ENCODE measurements at places on chromosomes 7 and 10.

DNA sequence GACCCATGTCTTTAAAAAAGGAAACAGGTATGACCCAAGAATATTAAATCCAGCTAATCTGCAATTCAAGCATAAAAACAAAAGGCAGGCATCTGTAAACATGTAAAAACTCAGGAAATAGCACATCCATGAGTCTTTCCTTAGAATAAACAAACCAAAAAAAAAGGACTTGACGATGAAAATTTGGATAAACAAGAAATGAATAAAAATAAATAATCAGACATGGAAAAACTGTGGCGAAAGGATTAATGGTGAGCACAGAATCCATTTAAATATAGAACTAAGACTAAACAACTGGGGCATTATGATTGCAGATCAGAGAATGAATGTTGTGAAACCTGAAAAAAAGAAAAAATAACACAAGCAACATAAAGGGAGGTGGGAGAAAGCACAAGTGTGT is 170.1 kb downstream of the DOCK4 start:
- no peak for DNase-seq

DNA sequence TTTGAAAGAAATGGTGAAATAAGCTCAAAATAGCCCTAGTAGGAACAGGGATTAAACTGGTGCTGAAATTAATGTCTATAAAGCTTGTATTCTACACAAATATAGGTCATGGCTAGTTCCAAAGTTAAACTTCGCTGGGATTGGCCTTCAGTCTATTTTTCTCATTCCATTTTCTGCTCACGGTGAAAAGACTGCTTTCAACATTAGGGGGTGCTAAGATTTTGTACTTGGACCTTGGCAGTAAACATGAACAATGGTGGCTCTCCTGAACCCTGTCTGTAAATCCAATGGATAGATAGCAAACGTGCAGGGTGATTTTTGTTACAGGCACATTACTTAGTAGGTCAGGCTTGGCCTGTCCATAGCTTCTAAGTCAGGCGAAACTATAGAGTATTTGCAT is 36.0 kb upstream of the RSU1 start:
- no peak for DNase-seq

GRCh38 chr7:150357771-150358427 is 10.7 kb upstream of the REPIN1 start:
- DNase-seq = no peak

- no peak for DNase-seq
Measured at GRCh38 chr7:64183126-64183742, 23.8 kb upstream of the ZNF735 start.

DNA sequence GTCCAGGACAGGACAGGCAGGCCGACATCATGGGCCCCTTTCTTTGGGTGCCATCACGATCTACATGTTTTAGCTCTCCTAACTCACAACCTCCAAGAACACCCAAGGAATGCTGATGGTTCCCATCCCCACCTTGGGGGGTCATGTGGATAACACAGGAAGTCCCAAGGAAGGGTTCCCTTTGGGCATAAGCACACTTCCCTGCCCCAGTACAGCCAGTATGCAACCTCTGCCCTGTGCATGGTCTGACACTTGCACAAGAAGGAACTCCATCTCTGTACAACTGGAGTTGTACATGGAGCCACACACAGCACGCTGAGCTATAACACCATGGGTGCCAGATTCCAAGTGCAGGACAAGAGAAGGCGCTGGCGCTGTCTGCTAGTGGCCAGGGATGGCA is 11.0 kb downstream of the MAT1A start:
- no peak for DNase-seq
